ENCODE measurements at places on chromosomes 2 and 18. TPM values are rescaled to one million over a fixed set of nuclear protein-coding genes. Genes with fewer than 3 reads are reported as not detected.

Gene ABCB11
- not detected for total RNA-seq

Gene SERPINB7
- 31.5 TPM for total RNA-seq

Gene KLHL14
- total RNA-seq: not detected

Gene CAPN14
- 0.14 TPM for total RNA-seq

Gene NT5DC4
- not detected for total RNA-seq

Gene DSC1
- total RNA-seq: 0.30 TPM

Gene POTEI
- not detected for total RNA-seq

Gene DUSP19
- 6.5 TPM for total RNA-seq

Gene GTF2A1L
- total RNA-seq: 1.5 TPM

Gene IL1RL2
- 0.30 TPM for total RNA-seq

Gene DTNA
- total RNA-seq: 6.8 TPM

Gene ARL4C
- total RNA-seq: 20.9 TPM

Gene SLC9A4
- not detected for total RNA-seq

Gene HS6ST1
- total RNA-seq: 19.9 TPM

Gene SGPP2
- not detected for total RNA-seq

Gene CSRNP3
- total RNA-seq: 3.9 TPM

Gene PLGLB1
- total RNA-seq: 0.83 TPM

Gene CRYGC
- not detected for total RNA-seq

Gene CDH19
- not detected for total RNA-seq

Gene GREB1
- 0.83 TPM for total RNA-seq

Gene STEAP3
- total RNA-seq: 30.7 TPM

Gene ZNF638
- 123 TPM for total RNA-seq

Gene CFC1
- not detected for total RNA-seq

Gene LRRC30
- total RNA-seq: not detected

Gene ST6GAL2
- 12.9 TPM for total RNA-seq

Gene NRP2
- total RNA-seq: 767 TPM

Gene PKDCC
- total RNA-seq: 30.3 TPM

Gene ITPRIPL1
- 0.30 TPM for total RNA-seq

Gene FLACC1
- total RNA-seq: 0.89 TPM

Gene CHRNG
- not detected for total RNA-seq

Gene MGAT4A
- total RNA-seq: 1.3 TPM

Gene CTLA4
- total RNA-seq: not detected

Gene TUBA4B
- not detected for total RNA-seq

Gene LAMA1
- 31.2 TPM for total RNA-seq

Gene GTF3C2
- total RNA-seq: 35.8 TPM

Gene IL1F10
- not detected for total RNA-seq

All from smooth muscle cell of the umbilical artery (primary cell).